Stimulated activated CD4-positive, alpha-beta T cell treated with anti-CD3 and anti-CD28 coated beads, Interleukin-12 subunit alpha, Interleukin-12 subunit beta, amount 100 ng/mL, for 4 hours (primary cell): ENCODE measurements at places on chromosomes 5 and 9.

DNA sequence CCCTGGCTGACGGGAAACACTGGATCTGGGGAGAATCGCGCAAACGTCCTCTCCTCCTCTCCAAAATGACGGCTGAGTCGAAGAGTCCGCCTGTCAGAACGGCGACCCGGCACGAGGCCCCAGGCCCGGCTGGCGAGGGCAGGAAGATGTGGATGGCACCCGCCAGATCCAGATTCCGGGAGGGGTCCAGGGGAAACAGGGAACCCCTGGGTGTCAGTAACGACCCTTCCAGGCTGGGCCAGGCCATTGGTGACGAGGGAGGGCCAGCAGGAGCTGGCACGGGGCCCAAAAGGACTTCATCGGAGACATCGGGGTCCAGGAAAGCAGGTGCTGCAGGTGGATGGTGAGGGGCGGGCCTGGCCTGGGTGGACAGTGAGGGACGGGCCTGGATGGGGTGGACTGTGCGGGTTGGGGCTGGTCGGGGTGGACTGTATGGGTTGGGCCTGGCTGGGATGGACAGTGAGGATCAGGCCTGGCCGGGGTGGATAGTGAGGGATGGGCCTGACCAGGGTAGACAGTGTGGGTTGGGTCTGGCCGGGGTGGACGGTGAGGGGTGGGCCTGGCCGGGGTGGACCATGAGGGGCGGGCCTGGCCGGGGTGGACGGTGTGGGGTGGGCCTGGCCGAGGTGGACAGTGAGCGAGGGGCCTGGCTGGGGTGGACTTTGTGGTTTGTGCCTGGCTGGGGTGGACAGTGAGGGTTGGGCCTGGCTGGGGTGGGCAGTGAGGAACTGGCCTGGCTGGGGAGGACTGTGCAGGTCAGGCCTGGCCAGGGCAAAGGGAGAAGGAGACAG lies 14.0 kb downstream of the SLC6A3 start:
- no peak for DNase-seq

DNA sequence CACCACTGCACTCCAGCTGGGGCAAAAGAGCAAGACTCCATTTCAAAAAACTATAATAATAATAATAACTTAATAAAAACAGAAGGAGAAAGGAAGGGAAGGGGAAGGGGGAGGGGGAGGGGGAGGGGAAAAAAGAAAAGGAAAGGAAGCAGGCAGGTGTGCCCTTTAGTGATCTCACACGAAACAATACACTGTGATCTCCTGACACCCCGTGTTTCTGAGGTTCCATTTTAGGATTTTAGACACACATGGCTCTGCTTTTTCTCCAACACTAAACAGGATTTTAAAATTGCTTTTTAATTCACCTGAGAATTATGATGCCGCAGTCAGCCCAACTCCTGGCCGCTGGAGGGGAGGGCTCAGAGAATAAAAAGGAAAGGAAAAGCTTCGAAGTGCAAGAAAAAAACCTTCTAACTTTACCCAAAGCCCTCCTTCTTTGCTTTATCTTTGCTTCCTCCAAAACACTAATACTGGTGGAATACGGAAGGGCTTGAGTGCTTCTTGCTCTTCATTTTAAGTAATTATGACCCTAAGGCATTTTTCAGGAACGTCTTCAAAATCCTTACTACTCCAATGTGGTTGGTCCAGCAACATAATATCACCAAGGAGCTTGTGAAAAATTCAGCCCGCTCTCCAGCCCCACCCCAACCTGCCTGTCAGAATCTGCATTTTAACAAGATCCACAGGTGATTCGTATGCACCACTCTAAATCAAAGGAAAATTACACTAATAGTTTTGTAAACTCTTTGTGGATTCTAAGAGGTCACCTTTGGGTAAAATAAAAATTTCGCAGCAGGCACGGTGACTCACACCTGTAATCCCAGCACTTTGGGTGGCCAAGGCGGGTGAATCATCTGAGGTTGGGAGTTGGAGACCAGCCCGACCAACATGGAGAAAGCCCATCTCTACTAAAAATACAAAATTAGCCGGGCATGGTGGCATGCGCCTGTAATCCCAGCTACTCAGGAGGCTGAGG lies 66.0 kb downstream of the MYO10 start:
- no peak for DNase-seq

GRCh38 chr5:157598350-157598936 lies 22.9 kb upstream of the ADAM19 start:
- no peak for DNase-seq

- no peak for DNase-seq
Observed at GRCh38 chr9:69045821-69046220, 10.3 kb downstream of the FXN start.

DNA sequence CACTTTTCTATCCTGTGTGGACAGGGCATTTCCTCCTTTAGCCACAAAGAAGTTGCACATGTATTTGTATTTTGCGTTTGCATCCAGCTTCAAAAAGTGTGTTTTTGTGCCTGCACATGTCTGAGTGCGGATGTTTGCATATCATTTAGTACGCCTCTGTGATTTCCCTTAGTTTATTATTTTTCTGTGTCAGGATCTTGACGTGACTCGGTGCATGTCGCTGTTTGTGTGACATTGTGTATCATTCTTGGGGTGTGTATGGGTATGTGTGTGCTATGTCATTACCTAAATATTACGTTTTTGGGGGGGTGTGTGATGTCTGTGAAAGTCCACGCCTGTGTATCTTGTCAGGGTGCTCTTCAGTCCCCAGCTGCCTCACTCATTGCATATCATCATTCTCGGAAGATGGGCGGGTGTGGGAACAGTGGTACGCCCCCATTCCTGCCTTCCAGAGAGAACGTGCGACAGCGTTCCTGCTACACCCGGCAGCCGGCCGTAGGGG lies 416 bp upstream of the PAIP2 start:
- no peak for DNase-seq

DNA sequence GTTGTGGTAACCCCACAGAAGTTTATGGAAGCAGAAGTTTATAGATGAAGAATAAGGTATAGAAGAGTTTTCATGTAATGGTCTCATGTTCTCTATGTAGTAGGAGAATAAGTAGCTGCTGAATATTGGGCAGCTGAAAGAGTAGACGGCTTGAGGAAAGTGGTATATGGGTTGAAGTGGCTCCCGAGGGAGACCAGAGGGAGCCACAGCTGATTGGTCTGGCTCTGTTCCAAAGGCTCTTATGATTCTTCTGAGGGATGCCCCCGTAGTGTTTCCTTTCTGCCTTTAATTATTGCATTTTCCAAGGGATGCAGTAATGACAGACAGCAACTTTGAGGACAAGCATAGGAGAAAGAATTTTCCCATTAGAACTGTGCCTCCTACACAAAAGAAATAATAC lies 30.1 kb upstream of the TENT2 start:
- DNase-seq, result no peak

DNA sequence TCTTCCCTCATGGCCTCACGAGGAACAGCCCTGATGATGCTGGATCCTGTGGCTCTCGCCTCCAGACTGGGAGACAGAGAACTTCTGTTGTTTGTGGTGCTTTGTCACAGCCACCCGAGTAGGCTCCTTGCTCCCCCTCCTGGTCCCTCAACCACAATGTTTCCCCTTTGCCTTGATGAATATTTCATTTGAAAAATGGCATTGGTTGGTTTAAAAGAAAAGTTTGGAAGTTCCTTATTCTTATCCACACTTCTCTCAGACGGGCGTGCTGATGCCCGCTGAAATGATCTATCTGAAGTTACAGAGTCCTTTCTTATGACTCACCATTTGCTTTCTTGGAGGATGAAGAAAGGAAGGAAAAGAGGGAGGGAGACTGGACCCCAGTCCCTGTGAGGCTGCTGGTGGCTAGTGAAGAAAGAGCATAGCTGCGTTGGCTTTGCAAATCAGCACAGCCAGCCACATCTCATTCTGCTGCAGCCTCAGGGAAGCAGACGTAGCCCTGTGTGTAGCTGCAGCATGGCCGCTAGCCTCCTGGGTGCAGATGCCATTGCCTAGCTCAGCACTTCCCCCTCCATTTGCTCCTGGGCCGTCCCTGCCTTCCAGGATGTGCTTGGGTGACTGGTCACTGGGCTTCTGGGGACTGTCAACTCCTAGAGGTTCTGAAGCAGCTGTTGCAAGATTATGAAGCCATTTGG lies 185.9 kb downstream of the ERCC6L2 start:
- DNase-seq, result peak; percentile 32

GRCh38 chr5:97181856-97182545 lies 1.0 kb downstream of the RIOK2 start:
- DNase-seq, result no peak

GRCh38 chr5:108818613-108819272 lies 71.0 kb downstream of the FER start:
- DNase-seq, result no peak

GRCh38 chr5:115961381-115962238 lies 665 bp upstream of the LVRN start:
- no peak for DNase-seq

GRCh38 chr5:119136666-119137318 lies 65.9 kb downstream of the DMXL1 start:
- no peak for DNase-seq

DNA sequence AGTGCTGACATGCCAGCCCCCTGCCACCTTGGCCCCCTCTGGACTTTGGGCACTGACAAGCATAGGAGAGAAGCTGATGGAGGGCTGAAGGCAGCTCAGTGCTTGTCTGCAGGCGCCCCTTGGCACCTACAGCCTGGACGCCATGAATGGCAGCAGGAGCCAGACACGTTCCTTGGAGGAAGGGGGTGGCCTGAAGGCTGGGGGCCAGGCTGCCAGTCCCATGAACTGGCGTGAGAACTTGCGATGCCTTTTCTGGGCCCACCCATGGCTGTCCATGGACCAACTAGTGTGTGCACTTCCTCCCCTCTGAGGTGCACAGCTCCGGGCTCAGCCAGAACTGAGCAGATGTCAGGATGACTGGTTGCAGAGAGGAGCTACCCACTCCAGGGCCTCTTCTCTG lies 99.0 kb upstream of the RANBP6 start:
- no peak for DNase-seq

DNA sequence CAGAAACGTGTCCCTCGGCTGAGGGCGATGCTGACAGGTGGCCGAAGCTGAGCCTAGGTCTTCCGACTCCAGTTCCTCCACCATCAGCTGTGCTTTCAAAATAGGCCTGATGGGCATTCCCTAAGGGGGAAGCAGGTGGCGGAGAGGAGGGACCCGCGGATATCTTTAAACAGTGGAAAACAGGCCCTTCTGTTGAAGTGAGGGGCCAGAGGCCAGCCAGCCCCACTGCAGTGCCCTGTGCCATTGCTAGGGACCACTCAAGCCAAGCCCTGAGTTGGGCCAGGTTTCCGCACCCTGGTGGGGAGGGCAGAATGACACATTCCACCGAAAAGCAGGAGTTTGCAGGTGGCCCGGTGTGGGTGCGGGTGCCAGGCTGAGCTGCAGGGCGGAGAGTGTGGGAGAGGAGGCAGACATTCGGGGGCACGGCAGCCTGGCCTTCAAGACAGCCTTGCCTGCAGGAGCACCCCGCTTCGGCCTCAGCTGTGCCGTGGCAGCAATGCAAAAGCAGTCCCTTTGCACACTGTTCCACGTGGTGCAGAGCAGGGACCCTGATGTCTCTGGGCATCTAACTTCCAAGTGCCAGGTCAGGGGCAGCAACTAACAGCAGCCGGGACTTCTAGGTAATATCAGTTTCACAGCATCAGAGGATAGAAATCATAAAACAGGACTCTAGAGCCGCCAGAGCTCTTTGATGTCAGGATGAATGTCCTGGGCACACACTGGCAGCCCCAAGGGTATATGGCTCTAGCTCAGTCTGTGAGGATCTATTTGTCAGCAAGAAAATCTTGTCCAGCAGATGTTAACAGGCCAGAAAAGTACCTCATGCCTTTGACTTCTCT lies 17.2 kb downstream of the HNRNPH1 start:
- no peak for DNase-seq

GRCh38 chr5:145157841-145158240 lies 677.3 kb downstream of the PRELID2 start:
- no peak for DNase-seq
